ENCODE measurements at places on chromosomes 7 and 10.

GRCh38 chr7:70486977-70487376 lies 645.0 kb upstream of the GALNT17 start:
- DNase-seq = no peak

DNA sequence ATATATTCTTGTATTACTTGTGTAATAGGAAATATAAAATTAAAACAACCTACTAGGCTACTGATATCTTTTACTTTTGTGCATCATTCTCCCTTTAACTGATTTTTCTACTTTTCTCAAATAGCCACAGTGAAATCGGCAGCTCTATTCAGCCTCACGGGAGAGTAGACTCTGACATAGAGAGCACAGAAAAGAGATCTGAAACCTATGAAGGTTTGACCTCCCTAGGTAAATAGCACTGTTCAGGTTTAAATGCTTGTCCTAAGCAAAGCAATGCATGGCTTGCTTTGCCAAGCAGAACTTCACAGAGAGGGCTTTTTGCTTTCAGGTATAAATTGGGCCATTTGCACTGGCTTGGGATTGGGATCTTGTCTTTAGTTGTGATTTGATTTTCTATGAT lies 53.1 kb downstream of the ACADSB start:
- no peak for DNase-seq

GRCh38 chr7:50542132-50542531 lies 23.1 kb downstream of the DDC start:
- no peak for DNase-seq

- no peak for DNase-seq
Observed at GRCh38 chr10:118054383-118054782, 7.6 kb upstream of the RAB11FIP2 start.

DNA sequence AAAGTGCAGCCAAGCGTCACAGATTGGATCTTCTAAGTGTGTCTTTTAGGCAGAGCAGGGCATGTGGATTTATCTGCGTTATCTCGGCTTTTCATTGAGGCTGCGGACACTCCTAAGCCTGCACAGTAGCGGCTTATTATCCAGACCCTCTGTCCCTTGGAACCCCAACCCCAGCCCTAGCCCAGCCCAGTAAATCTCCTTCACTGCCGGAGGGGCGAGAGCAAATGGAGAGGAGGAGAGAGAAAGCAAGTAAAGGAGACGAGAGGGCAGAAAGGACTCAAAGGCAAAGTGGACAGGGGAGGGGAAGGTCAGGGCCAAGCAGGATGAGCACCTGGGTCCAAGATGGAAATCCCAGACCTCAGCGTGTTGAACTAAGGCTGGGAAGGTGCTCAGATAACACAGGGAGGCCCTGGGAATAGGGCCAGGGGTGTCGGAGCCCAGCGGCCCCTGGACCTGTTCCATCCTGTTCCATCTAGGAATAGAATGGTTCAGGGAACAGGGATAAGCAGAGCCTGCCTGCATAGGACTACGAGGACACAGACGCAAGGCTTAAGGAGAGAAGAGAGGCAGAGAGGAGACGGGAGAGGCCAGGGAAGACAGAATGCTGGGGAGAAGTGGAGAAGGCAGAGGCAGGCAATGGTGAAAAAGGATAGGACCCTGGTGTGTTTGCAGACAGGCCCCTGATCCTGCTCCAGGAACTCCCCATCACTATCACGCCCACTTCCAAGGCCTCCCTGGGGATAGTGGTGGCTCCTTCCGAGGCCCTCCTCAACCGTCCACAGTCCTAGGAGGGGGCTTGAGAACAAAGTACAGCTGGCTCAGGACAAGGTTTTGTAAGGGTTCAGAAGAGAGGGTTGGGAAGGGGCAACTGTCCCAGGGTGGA lies 99.6 kb downstream of the CHST15 start:
- no peak for DNase-seq

DNA sequence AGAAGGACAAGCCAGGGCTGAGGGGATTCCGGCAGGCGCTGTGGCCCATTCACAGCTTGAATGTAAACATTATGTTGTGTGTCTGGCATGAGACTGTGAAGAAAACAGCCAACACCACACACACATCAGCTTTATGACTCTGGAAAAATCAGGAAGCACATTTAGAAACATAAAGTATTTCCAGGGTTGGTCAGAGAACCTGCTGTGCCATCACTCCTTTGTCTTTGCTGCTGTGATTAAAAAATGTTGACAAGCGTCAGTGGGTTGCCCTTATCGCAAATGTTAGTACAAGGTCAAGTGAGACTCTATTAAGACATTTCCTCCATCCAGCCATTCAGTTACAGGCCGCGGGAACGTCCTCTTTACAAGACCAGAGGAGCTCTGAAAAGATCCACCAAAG lies 95.4 kb downstream of the TAX1BP1 start:
- no peak for DNase-seq

DNA sequence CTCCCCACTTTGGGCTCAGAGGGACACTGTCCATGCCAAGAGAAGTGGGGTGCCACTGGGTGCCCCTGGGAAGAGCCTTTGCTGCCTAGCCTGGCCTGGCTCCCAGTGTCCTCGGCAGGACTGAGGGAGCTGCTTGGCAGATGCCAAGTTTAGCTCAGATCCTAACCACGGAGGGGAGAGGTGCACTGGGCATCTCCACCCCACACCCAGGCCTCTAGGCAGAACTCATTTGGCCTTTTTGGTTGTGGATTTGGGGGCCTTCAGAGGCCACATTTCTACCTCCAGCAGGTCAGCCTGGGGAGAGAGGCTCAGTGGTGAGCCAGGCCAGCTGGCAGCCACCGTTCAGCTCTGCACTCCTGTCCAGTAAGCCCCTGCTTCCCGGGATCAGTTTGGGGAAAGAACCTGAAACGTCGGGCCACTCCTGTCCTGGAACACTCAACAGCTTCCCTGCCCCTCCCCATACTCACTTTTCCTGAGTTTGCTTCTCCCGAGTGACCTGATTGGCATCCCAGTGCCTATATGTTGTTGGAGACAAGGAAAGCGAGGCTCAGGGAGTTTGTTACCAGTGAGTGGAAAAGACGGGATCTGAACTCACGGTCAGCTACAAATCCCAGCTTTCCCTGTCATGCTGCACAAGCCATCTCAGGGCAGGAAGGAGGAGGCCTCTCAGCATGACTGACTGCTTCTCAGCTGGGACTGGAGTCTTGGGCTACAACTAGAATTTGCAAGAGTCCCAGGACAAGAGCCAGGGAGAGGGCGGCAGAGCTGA lies 11.2 kb upstream of the CXCL12 start:
- no peak for DNase-seq

- no peak for DNase-seq
Observed at GRCh38 chr10:128054163-128054970, 71.9 kb downstream of the MKI67 start.

DNA sequence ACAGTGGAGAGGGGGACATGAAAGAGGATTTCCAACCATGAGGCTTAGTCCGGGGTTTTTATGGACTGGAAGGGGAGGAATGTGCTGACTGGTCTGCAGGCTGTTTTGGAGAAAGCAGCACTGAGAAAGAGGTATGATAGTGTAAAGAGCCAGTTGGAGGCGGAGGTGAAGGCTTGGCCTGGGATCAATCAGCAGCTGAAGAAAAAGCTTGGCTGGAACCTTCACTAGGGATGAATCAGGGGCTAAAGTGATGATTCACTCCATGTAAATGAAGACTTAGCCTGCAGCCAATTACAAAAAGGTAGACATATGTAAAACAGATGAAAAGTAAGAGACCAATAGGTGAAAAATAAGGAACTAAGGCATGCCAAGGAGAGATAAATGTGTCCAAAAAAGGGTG lies 1382.6 kb downstream of the GATA3 start:
- no peak for DNase-seq

GRCh38 chr7:38773430-38773829 lies 135.6 kb downstream of the VPS41 start:
- no peak for DNase-seq

GRCh38 chr7:25858200-25858524 lies 293.8 kb upstream of the NFE2L3 start:
- DNase-seq = no peak

- DNase-seq = no peak
Observed at GRCh38 chr7:121689749-121690148, 183.2 kb upstream of the PTPRZ1 start.

- no peak for DNase-seq
Observed at GRCh38 chr7:92244808-92245486, 767 bp downstream of the KRIT1 start.

DNA sequence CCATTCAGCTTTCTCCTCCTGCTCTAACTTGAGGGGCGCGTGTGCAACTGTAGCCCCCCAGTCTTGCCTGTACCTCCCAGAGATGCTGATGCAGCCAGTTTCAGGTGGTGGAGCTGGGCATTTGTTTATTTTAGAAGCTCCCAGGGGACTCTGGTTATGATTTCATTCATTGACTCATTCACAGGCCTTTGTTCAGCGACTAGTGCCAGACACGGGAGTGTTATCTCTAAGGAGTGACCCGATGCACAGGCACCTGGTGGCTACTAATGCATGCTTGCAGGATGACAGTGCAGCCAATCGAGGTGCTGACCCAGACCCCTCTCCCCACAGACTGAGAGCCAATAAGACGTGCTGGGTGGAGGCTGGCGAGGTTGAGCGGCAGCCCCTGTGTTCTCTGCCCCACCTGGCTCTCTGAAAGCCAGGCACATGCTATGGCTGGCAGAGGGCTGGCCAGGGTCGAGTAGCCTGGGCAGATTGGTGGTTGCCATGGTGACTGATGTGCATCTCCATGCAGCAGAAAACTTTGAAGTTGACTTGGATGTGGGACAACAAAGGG lies 19.7 kb upstream of the SLC18A2 start:
- no peak for DNase-seq

- DNase-seq = no peak
Observed at GRCh38 chr10:116669080-116669479, 48.3 kb downstream of the PNLIPRP2 start.

DNA sequence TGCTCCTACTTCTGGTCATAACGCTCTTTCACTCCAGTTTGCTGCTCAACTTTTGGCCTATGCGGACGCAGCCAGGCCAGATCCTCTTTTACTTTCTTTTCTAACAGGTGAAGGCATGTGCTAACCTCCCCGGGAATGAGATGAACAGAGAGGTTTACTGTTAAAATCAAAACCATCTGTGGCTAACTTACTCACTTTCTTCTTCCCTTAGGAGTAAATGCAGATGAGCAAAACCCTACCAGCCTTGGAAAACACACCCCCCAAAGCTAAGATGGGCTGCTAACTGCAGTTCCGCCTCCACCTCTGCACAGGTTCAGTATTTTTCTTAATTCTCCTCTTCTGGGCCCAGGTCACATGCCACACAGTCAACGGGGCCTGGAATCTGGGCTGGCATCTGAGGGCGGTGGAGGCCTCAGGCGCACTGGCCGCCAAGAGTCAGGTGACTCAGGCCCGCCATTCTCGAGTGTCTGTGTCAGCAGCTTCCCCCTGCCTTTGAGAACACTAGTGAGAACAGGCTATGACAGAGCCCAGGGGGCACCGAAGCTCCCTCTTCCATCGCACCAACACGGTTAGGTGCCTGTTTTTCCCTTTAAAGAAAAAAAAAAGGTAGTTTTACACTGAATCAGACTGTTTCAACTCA lies 11.1 kb downstream of the FAM53B start:
- DNase-seq = no peak

DNA sequence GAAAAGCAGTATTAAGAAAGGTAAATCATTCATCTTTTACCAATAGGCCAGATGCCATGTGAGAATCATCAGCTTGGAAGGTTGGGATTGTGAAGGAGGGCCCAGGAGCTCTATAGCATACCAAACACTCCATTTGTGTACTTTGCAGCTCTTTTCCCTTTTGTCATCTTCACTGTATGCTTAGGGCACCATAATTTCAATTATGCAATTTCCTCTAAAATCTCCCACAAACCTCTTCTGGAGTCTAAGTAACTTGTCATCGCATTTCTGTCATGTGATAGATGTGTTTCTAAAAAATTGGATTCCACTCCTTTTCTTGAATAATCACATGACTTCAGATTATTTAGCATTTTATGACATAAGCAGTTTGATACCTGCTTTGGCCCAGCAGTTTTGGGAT lies 17.9 kb downstream of the RPP30 start:
- DNase-seq = no peak

- DNase-seq = no peak
Observed at GRCh38 chr7:102978284-102978683, 65.5 kb downstream of the LRRC17 start.

DNA sequence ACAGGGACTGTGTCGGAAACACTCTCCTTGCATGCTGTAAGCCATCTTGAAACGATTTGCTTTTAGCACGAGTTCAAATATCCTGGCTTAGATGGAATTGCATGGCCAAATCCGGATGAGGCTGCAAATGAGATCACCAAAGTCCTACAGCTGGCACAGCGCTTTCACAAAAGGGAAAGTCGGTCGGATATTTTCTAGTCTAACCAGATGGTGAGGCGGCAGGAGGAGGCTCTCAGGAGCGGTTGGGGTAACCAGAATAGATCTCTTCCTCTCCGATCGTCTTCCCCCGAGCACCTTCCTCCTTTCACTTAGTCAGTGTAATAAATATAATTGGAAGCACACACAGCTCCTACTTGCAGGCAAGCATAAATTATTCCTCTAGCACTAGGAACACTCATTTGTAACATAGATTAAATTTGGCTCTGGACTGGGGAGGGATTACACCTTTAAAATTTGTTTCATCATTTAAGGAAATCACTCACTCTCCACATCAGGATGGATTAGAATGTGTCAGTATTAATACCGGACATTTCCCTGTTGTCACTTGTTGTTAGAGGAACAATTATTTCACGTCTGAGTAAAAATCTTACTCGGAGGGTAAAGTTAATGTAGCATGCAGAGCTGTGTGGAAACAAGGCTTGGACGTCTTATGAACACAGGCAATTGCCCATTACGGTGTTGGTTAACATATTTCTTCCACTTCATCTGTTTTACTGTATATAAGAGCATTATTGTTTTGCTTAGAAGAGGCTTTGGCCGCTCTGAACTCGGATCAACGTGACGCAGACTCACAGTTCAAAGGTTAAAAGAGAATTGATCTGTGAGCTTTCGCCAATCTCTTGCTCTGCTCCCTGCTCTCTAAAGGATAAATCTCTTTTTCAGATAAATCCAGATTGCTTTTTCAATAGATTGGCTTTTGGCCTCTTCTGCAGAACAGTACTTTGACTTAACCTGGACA lies 857.9 kb downstream of the TYW1 start:
- no peak for DNase-seq

All from mesothelial cell of epicardium (in vitro differentiated cells).